Left kidney (tissue), 8 donors: ENCODE measurements at places on chromosomes 7 and 10. TPM values are rescaled to one million over a fixed set of nuclear protein-coding genes. Genes with fewer than 3 reads are reported as not detected.

GRCh38 chr10:28853195-28853594, 175.9 kb downstream of the BAMBI start:
- DNase-seq: no peak

The RET gene
- polyA plus RNA-seq: 16.7 TPM

DNA sequence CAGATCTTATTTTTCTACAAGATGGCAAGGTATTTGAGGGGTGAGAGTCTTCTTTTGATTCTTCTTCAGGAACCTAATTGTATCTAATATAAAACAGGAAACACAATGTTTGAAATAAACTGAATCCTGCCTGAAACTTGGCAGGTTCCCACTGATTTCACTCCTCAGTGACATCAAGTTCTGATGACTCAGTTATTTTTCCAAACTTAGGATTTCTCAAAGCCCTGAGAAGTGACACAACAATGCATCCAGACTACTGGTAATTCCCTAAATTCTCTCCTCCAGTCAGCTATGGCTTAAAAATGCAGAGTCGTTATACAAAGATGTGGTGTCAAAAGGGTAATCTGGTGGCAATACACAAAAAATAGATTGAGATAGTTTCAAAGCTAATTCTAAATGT, 80.9 kb downstream of the ABLIM1 start:
- no peak for DNase-seq

GRCh38 chr7:80165177-80165576, 30.5 kb downstream of the GNAI1 start:
- no peak for DNase-seq

The BLNK gene
- 53.6 TPM for polyA plus RNA-seq

The NKX1-2 gene
- polyA plus RNA-seq: not detected

DNA sequence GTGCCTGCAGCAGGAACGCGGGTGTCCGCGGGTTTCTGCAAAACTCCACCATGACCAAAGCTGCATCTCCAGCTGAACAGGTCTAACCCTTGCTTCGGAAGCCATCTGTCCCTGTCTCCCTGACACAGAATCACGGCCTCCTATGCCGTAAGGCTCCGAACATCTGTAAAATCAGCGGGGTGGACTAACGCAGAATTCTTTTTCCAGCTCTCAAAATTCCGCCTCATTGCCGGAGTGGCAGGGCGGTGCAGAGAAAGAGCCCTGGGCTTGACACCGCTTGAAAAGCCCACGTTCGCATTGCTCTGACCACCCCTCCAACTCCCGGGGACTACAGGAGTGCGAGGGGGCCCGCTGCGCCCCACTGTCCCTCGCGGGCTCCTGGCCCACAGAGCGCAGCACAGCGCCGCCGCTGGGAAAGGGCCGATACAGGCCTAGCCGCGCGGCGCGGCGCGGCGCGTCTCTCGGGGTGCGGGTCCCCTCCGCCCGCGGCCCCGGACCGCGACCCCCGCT, 409 bp downstream of the DNMBP start:
- no peak for DNase-seq

The PNLIPRP2 gene
- polyA plus RNA-seq: not detected

The LFNG gene
- 25.7 TPM for polyA plus RNA-seq

GRCh38 chr10:46525177-46525823, 31.2 kb downstream of the GPRIN2 start:
- DNase-seq: no peak

The PPP1R17 gene
- polyA plus RNA-seq: not detected

- no peak for DNase-seq
Observed at GRCh38 chr10:102003541-102003940, 52.4 kb downstream of the ARMH3 start.

GRCh38 chr10:19956516-19957032, 140.3 kb downstream of the PLXDC2 start:
- DNase-seq: no peak

DNA sequence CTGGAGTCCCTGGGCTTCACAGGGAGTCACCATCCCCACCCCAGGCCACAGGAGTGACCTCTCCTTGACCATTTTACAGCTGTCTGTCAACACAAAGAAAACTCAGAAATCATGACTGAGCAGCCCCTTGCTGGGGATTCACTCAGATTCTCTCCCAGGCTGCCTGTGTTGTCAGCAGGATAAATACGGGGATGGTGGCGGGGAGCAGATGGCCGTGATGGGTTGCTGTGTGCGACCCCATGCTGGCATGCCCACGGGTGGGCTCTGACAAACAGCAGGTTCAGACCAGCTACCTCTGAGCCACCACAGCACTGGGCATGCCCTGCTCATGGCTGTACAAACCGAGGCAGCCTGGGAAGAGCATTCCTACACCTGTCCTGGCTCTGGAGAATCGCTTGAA, 136.1 kb downstream of the SLIT1 start:
- DNase-seq: no peak

The DOCK1 gene
- 70.0 TPM for polyA plus RNA-seq

DNA sequence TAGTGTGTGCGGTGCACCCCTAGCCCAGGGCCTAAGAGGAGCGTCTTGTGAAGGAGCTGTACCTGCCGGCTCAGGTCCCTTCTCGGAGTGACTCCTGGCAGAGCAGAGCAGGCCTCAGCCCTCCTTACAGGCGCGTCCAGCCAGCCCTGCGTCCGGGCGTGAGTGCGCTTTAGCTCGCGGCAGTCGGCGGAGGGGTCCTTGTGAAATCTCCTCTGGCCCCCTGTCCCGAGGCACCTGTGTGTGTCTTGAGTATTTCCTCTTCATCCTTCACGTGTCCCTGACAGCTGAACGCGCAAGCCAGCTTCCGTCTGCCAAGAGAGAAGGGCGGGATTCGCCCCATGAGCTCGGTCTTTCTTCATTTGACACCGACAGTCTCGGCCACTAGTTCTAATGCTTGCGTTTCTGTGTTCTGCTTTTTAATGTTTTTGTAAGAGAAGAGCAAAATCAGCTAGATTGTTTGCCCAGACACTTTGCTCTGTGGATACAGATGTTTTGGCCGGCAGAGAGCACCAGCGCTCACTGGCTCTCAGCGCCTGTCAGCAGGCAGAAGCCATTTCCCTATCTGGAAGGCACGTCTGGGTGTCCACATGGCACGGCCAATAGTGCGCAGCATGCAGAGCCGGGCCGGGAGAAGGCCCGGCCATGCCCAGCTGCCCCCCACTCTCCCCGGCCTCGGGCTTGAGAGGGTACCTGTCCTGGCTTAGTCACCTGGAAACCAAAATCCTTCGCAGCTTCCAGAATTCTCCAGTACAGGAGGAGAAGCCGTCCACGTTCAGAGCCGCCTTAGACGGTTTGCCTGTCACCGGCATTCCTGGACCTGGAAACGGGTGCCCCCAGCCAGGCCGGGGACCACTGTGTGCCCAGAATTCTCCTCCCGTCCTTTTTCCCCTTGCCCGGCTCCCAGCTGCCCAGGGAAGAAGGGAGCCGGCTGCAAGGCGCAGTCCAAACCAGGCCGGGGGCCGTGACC, 7.0 kb downstream of the GET4 start:
- no peak for DNase-seq
